Umbilical cord (tissue), 2 donors: ENCODE measurements at places on chromosomes 6 and 20. TPM values are rescaled to one million over a fixed set of nuclear protein-coding genes. Genes with fewer than 3 reads are reported as not detected.

TSHZ2 gene
- total RNA-seq: 4.3 TPM

GRM1 gene
- 1.9 TPM for total RNA-seq

MAD2L1BP gene
- 17.3 TPM for total RNA-seq

RSPH3 gene
- total RNA-seq: 7.5 TPM

GRCh38 chr6:147176795-147177194, 27.4 kb upstream of the STXBP5 start:
- no peak for DNase-seq

- DNase-seq: no peak
Observed at GRCh38 chr6:154611241-154611640, 100.8 kb upstream of the CNKSR3 start.

DNA sequence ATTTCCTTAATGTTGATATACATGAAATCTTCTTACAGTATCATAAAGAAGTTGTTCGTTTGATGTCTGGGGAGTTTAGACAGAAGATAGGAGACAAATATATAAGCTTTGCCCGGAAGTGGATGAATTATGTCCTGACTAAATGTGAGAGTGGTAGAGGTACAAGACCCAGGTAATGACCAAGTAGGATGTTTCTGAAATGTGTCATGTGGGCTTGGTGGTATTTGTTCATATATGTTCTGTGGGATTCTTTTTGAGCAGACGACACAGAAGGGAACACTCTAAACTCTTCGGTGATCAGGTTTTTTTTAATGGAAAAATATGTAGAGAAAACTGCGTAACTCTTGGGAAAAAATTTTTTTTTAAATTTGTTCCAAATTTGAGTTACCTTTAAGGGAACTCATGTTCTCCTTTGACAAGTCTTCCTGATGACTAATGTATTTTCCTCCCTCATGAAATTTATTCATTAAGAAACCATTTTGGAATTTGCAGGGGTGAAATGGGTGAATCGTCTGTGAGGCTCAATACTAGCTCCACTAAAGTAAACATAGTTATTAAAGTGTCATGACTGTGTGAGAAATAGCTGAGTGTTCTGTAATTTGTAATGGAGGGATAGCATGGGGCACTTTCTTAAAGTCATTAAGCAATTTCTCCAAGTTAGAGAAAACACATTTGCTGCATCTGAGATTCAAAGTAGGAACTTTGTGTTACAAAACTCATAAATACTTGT, 100.6 kb downstream of the MAP3K4 start:
- DNase-seq: no peak

- no peak for DNase-seq
Observed at GRCh38 chr6:79808921-79809320, 138.4 kb downstream of the ELOVL4 start.

- no peak for DNase-seq
Observed at GRCh38 chr6:46367354-46368168, 123.7 kb downstream of the RCAN2 start.

DNA sequence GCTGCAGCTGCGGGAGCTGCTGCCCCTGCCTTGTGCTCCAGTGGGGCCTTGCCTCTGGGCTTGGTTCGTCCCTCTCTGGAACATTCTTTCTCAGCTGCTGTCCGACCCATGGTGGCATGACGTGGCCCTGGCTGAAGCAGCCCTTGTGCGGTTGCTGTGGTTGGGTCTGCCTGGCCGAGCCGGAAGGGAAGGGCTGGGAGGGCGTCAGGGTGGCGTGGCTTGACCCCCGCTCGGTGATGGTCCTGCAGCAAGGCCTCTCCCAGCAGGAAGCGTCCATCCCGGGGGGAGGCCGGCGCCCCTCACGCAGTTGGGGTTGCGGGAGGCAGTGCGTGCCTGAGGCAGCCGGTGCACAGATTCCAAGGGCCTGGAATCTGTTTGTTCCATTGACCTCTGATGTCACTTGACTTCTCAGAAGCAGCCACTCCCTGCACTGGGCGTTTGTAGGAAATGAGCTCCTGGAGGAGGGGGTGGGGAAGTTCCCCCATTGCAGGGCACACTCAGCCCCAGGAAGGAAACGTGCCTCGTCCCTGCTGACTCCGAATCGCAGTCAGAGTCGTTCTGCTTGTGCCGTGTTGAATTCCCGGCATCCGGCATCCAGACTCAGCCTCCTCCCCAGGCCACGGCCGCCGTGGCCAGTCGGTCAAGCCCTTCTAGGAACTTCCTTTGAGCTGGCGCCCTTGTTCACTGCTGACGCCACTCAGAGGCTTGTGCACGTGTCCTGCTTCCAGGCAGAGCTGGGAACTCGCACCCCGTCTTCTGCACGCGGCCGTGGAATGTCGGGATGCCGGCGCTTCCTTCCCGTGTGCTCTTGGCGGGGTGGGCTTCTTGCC, 9.7 kb upstream of the TNFRSF6B start:
- DNase-seq: peak; percentile 72

DNA sequence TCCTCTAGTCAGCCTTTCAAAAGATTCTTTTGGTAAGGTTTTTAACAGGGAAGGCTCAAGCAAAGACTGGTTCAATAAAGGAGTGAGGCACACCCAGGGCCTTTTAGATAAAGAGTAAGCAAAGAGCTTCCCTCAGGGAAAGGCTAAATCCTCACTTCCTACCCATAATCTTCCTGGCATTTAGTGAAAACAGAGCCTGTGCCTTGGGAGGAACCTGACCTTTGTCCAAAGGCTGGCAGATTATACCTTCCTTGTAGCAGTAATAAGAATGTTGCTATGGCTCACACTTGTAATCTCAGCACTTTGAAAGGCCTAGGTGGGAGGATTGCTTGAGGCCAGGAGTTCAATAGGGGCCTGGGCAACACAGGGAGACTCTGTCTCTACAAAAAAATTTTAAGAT, 280.1 kb upstream of the PLCB4 start:
- peak; percentile 25 for DNase-seq

GRCh38 chr20:38776363-38776762, 28.1 kb downstream of the ACTR5 start:
- DNase-seq: no peak

DNA sequence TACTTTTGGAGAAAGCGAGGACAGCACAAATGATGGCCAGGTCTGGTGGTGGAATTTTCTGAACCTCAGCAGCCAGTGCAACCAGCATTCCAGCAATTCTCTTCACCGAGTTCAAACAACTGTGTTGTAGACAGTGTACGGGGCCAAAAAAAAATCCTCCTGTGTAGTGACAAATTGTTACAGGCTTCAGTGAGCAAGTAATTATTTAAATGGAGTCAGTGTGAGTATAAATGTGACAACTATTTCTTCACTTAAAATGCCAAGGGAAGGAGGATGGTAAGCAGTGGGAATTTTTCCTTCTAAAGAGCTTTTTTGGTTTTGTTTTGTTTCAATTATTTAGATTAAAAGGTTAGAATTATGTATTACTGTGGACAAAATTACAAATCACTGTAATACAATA, 154.1 kb downstream of the TMEM242 start:
- DNase-seq: no peak
